Glutamatergic neuron (in vitro differentiated cells): ENCODE measurements at places on chromosomes 1 and 21.
A peak's percentile ranks its signal among the peaks of the same experiment; 100 is the strongest.

DNA sequence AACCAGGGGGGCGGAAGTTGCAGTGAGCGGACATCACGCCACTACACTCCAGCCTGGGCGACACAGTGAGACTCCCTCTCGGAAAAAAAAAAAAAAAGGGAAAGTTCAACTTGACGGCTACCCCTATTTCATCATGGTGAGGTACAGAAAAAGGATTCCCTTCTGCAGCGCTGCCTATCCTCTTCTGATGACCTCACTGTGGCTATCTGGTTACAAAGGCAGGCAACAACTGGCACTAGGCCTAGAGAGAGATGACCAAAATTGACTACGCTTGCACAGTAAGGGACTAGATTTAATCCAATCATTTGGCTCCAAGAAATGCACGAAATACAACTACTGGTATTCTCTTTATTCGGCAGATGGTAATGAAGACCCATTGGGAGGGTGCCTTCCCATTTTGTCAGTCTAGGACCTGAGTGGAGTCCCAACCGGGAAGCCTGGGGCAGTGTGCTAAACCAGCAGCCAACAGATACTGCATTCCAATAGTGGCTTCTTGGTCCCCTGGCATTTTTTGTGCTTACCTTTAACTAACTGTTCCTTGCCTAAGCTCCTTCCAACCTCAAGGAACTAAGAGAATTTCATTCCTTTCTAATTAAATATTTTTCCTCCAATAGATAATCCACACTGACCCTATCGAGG lies 36.6 kb downstream of the ITPKB start:
- DNase-seq: no peak

GRCh38 chr1:32272557-32273390 lies 19.1 kb upstream of the HDAC1 start:
- DNase-seq: no peak

DNA sequence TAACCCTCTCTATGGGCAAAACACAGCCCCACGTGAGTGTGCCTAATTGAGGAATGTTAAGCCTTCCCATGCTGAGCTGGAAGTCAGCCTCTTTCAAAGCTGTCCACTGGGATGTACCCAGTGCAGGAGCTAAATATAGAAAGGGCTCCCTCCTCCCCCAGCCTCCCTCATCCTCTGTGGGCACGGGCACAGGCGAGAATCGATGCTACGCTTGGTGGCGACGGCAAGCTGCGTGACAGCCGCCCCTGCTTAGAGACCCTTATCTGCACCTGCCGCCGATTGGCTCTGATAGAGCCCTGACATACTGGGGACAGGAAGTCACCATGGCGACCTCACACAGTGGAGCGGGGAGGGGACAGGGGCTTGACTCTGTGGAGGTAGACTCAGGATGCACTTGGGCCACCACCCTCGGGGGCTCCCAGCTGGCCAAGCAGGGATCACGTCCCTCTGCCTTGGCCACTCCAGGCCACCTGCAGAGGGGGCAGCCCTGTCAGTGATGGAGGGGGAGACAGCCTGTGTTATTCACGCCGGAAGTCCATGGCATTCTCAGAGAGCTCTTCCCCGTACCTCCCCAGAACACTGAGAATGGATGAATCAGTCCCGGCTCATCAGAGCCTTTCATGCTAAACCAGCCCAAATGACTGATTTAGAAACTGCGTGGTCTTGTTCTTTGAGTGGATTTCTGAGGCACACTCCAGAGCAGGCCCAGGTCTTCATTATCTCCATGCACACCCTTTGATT lies 84.8 kb downstream of the KCND3 start:
- peak; percentile 69 for DNase-seq

DNA sequence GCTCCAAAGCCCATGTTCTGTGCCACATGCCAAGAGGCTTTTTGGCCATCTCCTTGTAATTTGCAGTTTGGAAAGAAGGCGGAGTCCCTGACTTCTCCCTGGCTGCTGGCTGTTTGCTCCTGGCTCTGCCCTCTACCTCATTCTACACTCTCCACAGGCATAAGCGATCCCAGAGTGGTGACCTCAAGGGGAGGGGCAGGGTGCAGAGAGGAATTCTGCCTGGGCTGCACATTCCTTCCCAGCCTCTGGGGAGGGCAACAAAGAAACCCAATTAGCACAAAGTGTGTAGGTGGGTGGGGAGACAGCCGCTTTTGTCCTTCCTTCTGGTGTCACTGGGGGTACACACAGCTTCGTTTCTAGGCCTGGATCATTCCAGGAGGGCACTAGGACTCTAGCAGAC lies 95.3 kb downstream of the HIVEP3 start:
- peak; percentile 28 for DNase-seq
